H1 (cell line): ENCODE measurements at places on chromosomes 16 and 17. TPM values are rescaled to one million over a fixed set of nuclear protein-coding genes. Genes with fewer than 3 reads are reported as not detected.

DNA sequence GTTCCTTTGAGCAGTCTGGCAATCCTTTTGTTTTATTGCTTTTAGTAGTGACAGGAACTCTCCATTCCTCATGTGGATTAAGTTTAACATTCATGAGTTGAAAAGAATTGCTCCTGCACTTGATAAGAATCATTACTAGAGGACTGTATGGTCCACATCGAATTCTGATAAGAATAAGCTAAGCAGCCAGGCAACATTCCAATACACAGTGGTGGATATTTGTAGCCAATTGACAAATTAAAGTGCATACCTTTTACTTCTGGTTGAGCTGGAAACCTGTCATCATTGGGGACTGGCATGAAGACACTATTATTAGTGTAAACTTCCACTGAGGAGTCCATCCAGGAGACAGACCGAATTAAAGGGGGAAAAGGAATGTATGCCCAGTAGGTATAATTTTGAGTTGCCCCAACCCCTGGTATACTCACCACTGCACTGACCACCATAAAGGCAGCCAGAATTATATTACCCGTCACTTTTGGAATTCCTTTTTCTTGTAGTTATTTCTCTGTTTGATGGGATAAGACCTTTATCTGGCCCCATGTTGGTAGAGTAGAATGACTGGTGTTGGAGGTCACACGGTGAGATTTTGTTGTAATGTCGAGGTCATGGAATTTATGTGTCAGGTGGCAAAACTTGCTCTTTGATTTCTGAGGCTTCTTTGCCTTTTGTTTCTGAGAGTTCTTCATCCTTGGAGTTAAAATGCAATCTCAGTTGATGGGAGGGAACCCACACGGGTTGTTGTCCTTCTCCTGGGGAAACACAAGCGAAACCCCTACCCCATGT, 72.1 kb upstream of the ARL4D start:
- H3K27ac ChIP-seq, result no peak overlapping the region
- no peak overlapping the region for H3K4me3 ChIP-seq
- no peak for DNase-seq
- 0 out of 2 replicates have a peak, but pooled peaks cover 3% of the 10 kb centered on the region for H3K4me1 ChIP-seq
- H3K36me3 ChIP-seq, result no peaks in the 10 kb centered on the region

- no peaks in the 10 kb centered on the region for H3K27me3 ChIP-seq
- no peak for DNase-seq
- H3K27ac ChIP-seq, result no peak overlapping the region
- H3K36me3 ChIP-seq, result no peaks in the 10 kb centered on the region
- H3K4me3 ChIP-seq, result no peak overlapping the region
Measured at GRCh38 chr17:66686601-66687000, 148.3 kb upstream of the CACNG5 start.

GRCh38 chr17:56373981-56374833, 219.3 kb upstream of the NOG start:
- H3K27me3 ChIP-seq, result no peaks in the 10 kb centered on the region
- H3K4me3 ChIP-seq, result no peak overlapping the region
- H3K36me3 ChIP-seq, result no peaks in the 10 kb centered on the region
- H3K27ac ChIP-seq, result no peak overlapping the region
- H3K4me1 ChIP-seq, result no peaks in the 10 kb centered on the region
- DNase-seq, result no peak

GRCh38 chr16:56137269-56137668, 54.0 kb upstream of the GNAO1 start:
- no peak overlapping the region for H3K4me3 ChIP-seq
- no peak for DNase-seq
- no peaks in the 10 kb centered on the region for H3K27me3 ChIP-seq
- H3K4me1 ChIP-seq, result no peaks in the 10 kb centered on the region
- no peak overlapping the region for H3K27ac ChIP-seq

TNRC6C gene
- total RNA-seq, result 28.9 and 30.5 TPM in 2 replicates

KCNH6 gene
- 1.8 TPM in 2 replicates for total RNA-seq

DNA sequence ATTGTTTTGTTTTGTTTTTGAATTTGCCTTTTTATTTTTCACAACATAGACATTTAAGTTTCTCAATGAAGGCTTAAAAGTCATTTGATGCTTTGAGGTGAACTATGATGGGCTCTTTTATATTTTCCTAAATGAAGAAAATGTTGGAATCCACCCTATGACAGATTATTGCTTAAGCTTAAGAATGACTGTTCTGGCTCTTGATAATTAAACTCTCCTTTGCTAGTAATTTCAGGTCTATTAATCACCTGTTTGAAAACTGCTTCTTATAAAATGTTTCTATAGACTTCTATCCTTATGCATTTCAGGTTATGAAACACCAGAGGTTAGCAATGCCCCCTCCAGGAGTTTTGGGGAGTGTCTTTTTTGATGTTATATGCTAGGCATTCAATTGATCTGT, 424.1 kb upstream of the DYNLRB2 start:
- H3K27ac ChIP-seq, result no peak overlapping the region
- H3K4me3 ChIP-seq, result no peak overlapping the region
- H3K4me1 ChIP-seq, result no peaks in the 10 kb centered on the region
- no peaks in the 10 kb centered on the region for H3K36me3 ChIP-seq
- no peaks in the 10 kb centered on the region for H3K27me3 ChIP-seq

GRCh38 chr16:58196898-58197313, 1.0 kb downstream of the CSNK2A2 start:
- H3K36me3 ChIP-seq, result peaks cover 46% of the 10 kb centered on the region
- no peak overlapping the region for H3K27ac ChIP-seq
- H3K27me3 ChIP-seq, result no peaks in the 10 kb centered on the region
- no peak for DNase-seq
- H3K4me3 ChIP-seq, result peak overlapping the region; percentile 92

- H3K4me1 ChIP-seq, result no peaks in the 10 kb centered on the region
- no peaks in the 10 kb centered on the region for H3K27me3 ChIP-seq
- no peak for DNase-seq
- no peak overlapping the region for H3K27ac ChIP-seq
- no peaks in the 10 kb centered on the region for H3K36me3 ChIP-seq
- H3K4me3 ChIP-seq, result no peak overlapping the region
Measured at GRCh38 chr17:22514315-22514714, 822.0 kb downstream of the KCNJ18 start.

TBX6 gene
- total RNA-seq, result 2.3 and 2.8 TPM in 2 replicates

DNA sequence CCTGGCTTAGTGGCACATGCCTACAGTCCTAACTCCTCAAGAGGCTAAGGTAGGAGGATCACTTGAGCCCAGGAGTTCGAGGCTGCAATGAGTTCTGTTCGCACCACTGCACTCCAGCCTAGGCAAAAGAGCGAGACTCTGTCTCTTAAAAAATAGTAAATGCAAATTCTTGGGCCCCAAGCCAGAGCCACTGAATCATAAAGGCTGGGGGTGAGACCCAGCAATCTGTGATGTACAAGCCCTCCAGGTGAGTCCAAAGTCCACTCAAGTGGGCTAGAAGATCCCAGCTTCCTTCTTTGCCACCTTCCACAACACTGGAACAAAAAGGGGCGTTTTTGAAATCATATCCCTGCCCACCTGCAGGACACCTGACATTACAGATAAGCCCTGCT, 16.9 kb downstream of the TRIM25 start:
- H3K36me3 ChIP-seq, result peaks cover 34% of the 10 kb centered on the region
- no peaks in the 10 kb centered on the region for H3K27me3 ChIP-seq
- H3K4me3 ChIP-seq, result no peak overlapping the region

NAGS gene
- total RNA-seq, result 5.1 TPM in 2 replicates

RAB26 gene
- 4.3 and 5.3 TPM in 2 replicates for total RNA-seq

ZNF624 gene
- total RNA-seq, result 2.5 and 2.7 TPM in 2 replicates

- no peak for DNase-seq
- H3K27me3 ChIP-seq, result no peaks in the 10 kb centered on the region
- H3K27ac ChIP-seq, result no peak overlapping the region
- no peak overlapping the region for H3K4me3 ChIP-seq
- H3K4me1 ChIP-seq, result peaks cover 15% of the 10 kb centered on the region
- H3K36me3 ChIP-seq, result no peaks in the 10 kb centered on the region; the same call in 1 of the 2 replicates
Measured at GRCh38 chr17:57286399-57287105, 30.2 kb downstream of the MSI2 start.

DNA sequence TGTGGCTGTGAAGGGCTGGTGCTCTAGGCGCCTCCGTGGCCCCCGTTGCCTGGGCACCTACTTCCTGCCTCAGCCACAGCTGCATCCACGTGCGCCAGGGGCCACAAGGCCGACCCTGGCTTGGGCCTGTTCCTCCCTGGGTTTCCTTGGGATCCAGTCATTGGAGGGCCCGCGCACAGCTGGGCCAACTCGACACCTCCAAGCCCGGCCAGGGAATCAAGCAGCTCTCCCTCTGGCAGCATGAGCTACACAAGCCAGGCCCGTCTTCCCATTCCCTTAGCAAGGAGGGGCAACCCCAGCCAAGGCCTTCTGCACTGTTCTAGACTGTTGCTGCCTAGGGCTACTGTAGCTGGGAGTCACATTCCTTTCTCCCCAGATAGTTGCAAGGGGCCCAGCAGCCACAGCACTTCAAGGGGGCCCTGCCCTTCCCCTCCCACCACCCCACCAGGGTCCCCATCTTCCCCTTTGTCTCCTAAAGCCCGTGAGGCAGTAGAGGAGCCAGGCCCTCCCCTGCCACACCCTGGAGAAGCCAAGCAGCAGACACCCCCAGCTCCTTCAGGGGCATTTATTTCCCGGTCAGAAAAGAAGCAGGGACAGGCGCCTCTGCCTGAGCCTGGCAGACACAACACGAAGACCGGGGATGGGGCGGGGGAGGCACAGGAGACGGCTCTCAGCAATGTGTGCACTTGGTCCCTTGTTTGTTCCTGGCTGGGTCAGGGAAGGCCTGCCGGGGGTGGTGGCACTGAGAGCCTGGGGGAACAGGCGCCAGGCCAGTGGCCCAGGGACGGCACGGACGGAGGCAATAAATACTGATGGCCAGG, 3.8 kb downstream of the ARHGDIA start:
- no peaks in the 10 kb centered on the region for H3K27me3 ChIP-seq
- no peak overlapping the region for H3K4me3 ChIP-seq
- H3K36me3 ChIP-seq, result peaks cover 4% of the 10 kb centered on the region; the same call in 1 of the 2 replicates
- peaks cover 26% of the 10 kb centered on the region for H3K4me1 ChIP-seq
- peak overlapping the region; percentile 23; the same call in 1 of the 2 replicates for H3K27ac ChIP-seq

- H3K27me3 ChIP-seq, result no peaks in the 10 kb centered on the region
- DNase-seq, result no peak
- H3K4me1 ChIP-seq, result no peaks in the 10 kb centered on the region
- H3K27ac ChIP-seq, result no peak overlapping the region
Measured at GRCh38 chr17:12089809-12090384, 69.2 kb downstream of the MAP2K4 start.

TADA2A gene
- 18.2 and 18.5 TPM in 2 replicates for total RNA-seq

DNA sequence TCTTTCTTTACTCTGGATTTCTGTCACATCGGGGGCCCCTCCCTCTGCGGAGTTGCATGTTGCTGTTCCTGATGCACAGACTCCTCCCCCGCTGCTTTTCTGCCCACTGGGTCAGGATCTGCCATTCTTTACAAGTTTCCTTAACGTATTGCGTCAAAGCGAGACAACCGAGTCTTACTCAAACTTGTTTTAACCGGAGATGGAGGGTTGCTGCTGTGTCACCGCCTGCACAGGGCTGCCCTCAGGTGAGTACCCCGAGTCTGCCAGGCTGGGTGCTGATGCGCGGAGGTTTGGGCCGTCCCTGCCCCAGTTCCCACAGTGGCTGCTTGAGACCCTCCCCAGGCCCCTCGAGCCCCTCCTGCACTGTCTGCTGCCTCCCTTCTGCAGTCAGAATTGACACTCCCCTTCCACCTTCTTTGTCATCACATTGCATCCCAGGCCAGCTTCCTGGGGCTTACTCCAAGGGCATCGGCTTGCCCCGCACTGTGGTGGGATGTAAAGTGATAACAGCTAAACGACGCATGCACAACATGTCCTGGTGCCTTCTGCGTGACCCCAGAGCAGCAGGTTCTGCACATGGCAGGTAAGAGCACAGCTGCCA, 19.3 kb downstream of the CARHSP1 start:
- H3K27ac ChIP-seq, result no peak overlapping the region
- H3K4me3 ChIP-seq, result no peak overlapping the region
- no peak for DNase-seq
- peaks cover 19% of the 10 kb centered on the region for H3K4me1 ChIP-seq

DNA sequence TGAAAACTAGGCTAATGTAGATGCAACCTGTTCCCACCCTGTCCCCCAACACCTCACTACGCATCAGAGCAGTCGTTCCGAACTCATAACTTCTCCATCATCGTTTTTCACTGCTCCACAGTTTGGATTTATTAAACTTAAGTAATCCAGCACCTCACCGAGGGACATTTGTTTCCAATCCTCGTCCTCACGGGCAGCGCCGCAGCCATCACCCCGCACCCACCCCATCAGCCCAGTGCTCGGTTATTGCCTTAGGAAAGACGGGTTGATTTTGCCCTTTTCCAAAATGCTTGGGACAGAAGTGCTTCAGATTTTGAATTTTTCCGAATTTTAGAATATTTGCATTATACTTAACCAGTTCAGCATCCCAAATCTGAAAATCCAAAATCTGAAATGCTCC, 71.0 kb upstream of the DOC2B start:
- H3K27ac ChIP-seq, result no peak overlapping the region
- no peaks in the 10 kb centered on the region for H3K27me3 ChIP-seq
- H3K36me3 ChIP-seq, result no peaks in the 10 kb centered on the region
- no peak overlapping the region for H3K4me3 ChIP-seq
- H3K4me1 ChIP-seq, result no peaks in the 10 kb centered on the region

GRCh38 chr17:811051-811784, 29.1 kb downstream of the MRM3 start:
- H3K4me1 ChIP-seq, result no peaks in the 10 kb centered on the region
- no peaks in the 10 kb centered on the region for H3K27me3 ChIP-seq
- no peak overlapping the region for H3K4me3 ChIP-seq
- DNase-seq, result no peak

DNA sequence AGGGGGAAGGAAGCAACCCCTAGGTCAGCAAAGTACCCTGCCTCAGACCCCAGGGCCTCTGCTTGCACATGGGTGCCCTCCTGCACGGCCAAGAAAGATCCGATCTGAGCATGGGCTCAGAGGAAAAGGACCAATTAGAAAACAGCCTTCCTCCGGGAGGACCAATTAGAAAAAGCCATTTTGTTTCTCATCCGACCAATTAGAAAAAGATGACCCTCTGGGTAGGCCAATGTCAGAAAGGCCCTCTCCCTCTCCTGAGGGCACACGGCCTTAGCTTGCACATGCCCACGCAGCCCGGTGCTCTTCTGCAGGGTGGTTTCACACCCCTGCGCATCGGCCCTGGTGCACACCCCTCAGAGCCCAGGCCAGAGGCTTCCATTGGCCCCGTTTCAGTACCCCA, 5.1 kb upstream of the CISD3 start:
- no peak overlapping the region for H3K4me3 ChIP-seq
- peaks cover 2% of the 10 kb centered on the region for H3K4me1 ChIP-seq
- no peaks in the 10 kb centered on the region for H3K36me3 ChIP-seq
- peaks cover 17% of the 10 kb centered on the region for H3K27me3 ChIP-seq
- DNase-seq, result no peak

- H3K27ac ChIP-seq, result no peak overlapping the region
- H3K36me3 ChIP-seq, result no peaks in the 10 kb centered on the region
- H3K27me3 ChIP-seq, result peaks cover 8% of the 10 kb centered on the region
- no peak overlapping the region for H3K4me3 ChIP-seq
- H3K4me1 ChIP-seq, result peaks cover 19% of the 10 kb centered on the region
Measured at GRCh38 chr16:58503863-58504688, 4.1 kb downstream of the NDRG4 start.
